ENCODE measurements at places on chromosomes 1 and 21.

- DNase-seq: no peak
Measured at GRCh38 chr1:235102259-235102582, 26.4 kb downstream of the TOMM20 start.

DNA sequence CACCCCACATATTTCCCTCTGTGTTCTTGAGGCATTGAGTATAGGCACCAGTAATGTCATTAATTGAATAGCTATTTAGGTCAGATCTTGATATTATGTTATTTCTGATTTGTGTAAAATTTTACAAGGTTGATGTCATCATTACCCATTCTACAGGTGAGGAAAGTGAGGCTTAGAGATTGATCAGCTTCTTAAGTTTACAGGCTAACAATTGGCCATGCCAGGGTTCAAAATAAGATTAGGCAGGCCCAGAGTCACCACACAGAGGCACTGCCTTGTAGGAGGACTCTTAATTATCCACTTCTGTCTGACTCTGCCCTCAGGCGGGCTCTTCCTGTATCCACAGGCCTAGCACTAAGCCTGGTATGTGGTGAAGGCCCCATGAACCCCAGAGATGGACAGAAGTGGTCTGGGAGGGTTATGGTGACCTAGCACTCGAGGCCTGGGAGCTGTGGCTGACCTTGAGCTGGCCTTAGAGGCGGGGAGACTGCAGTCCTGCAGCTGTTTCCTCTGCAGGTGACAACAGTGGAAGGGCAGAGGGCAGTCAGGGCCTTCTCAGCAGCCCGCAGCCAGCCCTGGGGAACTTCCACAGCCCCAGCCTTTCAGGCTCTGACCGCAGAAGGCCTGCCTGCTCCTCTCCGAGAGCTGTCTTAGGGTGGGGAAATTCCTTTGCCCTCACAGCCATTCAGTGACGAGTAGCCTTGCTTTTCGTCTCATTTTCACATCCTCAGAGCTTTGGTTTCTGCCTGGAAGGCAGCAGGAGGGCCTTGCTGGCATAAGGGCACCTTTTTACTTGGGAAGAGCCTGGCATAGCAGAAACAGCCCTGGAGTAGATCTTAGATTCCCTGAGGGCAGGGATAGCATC lies 12.2 kb downstream of the ZDHHC18 start:
- no peak for DNase-seq

DNA sequence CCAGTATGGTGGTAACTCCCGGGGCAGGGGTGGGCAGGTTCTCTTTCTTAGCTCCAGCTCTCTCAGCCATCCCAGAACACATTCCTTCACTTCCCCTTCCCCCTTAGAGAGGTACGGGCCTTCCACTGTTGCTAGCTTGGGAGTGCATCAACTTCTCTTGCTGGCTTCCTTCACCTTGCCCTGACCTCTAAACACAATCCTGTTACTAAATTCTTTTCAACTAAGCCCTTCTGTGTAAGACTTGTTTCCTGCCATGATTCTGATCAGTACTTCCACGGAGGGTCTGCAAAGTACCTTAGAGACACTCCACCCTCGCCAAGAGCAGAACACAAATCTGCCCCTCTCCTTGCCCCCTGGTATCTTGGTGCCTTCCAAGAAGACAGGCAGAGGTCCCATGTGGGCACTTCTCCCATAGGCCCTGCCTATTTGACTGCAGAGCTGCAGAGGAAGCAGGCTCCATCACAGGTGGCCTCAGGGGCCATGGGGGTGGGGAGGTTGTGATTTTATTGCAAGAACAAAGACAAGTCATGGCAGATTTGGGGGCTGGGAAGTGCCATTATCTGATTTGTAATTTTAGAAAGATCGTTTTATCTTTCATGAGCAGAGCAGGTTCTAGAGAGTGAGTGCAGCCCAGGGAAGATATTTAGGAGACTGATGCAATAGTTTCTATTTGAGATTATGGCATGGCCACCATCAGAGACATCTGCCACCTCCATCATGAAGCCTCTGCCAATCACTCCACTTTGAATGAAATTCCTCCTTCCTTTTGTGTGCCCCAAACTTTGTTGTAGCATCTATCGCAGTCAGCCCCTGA lies 182.5 kb upstream of the JUN start:
- DNase-seq: no peak

GRCh38 chr1:177744906-177745305 lies 225.0 kb downstream of the SEC16B start:
- DNase-seq: no peak

GRCh38 chr1:98903726-98904125 lies 100.9 kb downstream of the PLPPR5 start:
- DNase-seq: no peak

DNA sequence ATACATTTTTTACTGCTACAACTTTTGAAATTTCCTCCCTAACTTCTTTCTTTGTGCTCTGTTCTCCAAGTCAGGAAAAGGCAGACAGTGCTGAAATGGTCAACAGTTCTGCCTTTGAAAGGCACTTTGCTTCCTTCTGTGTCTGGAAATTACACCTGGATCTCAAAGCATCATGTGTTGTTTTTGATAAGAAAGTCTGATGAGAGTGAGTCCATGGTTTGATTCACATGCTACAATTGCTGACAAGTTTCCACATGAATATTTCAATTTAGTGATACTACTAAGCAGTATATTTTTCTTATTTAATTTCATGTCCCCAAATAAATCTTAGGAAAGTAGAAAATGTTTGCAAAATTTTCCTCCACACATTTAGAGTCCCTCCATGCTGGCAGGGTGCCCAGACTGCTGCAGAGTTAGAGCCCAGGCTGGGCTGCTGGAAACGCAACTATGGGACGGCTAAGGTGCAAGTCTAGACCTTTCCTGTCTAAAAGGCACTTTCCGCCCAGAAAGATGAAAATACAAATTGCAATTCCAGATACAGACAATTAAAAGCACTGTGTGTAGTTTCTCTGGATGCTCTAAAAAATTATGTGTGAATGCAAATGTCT lies 96.6 kb upstream of the RUNX1 start:
- DNase-seq: no peak

Data from Caco-2 (cell line).